Panc1 (cell line): ENCODE measurements at places on chromosomes 3 and 15.

DNA sequence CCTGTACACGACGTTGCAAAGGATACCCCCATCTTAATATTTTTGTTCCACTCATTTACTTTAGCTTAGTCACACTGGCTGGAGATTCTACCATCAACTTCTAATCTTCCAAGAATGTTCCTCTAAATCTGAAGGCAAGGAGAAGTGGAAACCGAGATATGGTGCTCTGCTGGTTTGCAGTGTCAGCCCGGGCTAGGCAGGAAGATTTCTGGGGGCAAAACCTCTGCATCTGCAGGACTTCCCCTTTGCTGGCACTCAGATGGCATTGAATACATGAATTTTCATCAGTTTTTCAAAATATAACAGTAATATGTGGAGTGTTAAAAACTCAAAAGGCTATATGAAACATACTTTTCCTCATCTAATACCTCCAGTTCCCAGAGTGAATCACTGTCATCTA lies 240.4 kb downstream of the RPLP1 start:
- H3K36me3 ChIP-seq, result no peaks in the 10 kb centered on the region
- H3K4me1 ChIP-seq, result no peaks in the 10 kb centered on the region
- H3K27ac ChIP-seq, result no peak overlapping the region
- H3K4me3 ChIP-seq, result no peak overlapping the region

- no peak for DNase-seq
- no peaks in the 10 kb centered on the region for H3K27me3 ChIP-seq
- H3K4me3 ChIP-seq, result peak overlapping the region; percentile 97
- H3K36me3 ChIP-seq, result peaks cover 55% of the 10 kb centered on the region
- H3K4me1 ChIP-seq, result peaks cover 29% of the 10 kb centered on the region
Measured at GRCh38 chr15:69450968-69451695, 1.5 kb upstream of the RPLP1 start.

DNA sequence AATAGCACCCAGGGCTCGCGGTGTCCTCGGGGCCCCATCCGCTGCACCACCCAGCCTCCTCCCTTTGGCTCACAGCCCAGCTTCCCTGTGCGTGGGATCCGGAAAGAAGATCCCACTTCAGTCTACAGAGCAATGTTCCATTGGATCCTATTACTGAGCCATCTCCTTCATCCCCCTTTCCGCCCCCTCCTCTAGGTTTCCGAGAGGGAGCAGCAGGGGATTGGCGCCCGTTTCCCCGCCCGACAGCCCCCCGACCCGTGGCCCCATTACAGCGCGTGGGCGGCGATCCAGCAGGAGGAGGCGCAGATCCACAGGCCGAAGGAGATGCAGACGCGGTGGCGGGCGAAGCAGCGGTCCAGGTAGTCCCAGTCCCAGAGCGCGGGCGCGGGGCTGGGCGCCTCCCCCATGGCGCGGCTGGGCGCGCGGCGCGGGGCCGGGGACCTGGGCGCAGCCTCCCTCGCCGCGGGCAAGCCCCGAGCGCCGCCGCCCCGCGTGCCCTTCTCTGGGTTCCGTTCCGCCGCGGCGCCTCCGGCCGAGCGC lies 340 bp downstream of the TMEM44 start:
- peak overlapping the region; percentile 93 for H3K27ac ChIP-seq

- no peaks in the 10 kb centered on the region; the same call in 1 of the 2 replicates for H3K27me3 ChIP-seq
- H3K4me1 ChIP-seq, result no peaks in the 10 kb centered on the region
- H3K27ac ChIP-seq, result no peak overlapping the region
- no peak overlapping the region for H3K4me3 ChIP-seq
Measured at GRCh38 chr3:71936681-71937080, 151.7 kb upstream of the PROK2 start.

- no peaks in the 10 kb centered on the region for H3K27me3 ChIP-seq
- no peaks in the 10 kb centered on the region for H3K4me1 ChIP-seq
- H3K27ac ChIP-seq, result no peak overlapping the region
- no peak overlapping the region for H3K4me3 ChIP-seq
Measured at GRCh38 chr3:25904206-25904605, 114.3 kb downstream of the OXSM start.

GRCh38 chr3:177295116-177295515 lies 97.8 kb upstream of the TBL1XR1 start:
- DNase-seq, result no peak
- no peaks in the 10 kb centered on the region for H3K36me3 ChIP-seq
- H3K27me3 ChIP-seq, result no peaks in the 10 kb centered on the region
- H3K4me1 ChIP-seq, result peaks cover 5% of the 10 kb centered on the region

DNA sequence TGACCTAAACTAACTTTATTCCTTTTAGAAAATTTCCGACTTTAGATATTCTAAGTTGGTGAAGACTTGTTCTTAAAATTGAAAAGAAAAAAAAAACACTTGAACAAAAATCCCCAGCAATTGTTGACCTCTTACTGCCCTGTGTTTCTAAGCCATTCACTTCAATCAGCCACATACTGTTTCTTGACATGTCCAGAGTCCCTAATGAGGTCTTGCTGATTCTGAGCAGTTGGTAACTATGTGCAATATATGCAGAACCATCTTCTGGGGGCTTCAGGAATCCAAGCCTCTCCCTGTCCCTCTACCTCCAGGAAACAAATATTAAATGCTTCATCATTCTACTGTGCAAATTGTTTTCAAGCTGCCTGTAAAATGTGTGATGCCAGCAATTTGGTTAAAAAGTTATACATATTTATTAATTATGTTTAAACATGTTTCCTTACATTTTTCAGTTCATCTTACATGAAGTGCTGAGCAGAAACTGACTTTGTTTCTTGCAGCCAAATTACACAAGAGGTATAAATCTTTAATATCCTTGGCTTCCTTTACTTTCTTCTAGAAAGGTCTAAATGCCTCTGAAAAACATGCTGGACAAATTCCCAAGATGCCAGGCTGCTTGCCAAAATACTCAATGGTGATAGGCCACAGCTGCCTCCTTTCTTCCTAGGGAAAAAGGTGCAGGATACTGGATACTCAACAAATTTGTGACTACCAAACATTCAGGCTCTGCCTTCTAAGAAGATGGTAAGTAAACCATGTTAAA lies 19.8 kb upstream of the GYG1 start:
- H3K4me1 ChIP-seq, result no peaks in the 10 kb centered on the region
- H3K4me3 ChIP-seq, result no peak overlapping the region
- no peak overlapping the region for H3K27ac ChIP-seq
- DNase-seq, result no peak

- no peaks in the 10 kb centered on the region for H3K27me3 ChIP-seq
- peaks cover 19% of the 10 kb centered on the region for H3K4me1 ChIP-seq
- H3K27ac ChIP-seq, result no peak overlapping the region
- no peak overlapping the region for H3K4me3 ChIP-seq
Measured at GRCh38 chr3:108137460-108137814, 46.6 kb upstream of the CD47 start.

GRCh38 chr3:102415553-102415952 lies 19.3 kb upstream of the ZPLD1 start:
- no peaks in the 10 kb centered on the region for H3K4me1 ChIP-seq
- no peak for DNase-seq
- H3K4me3 ChIP-seq, result peak overlapping the region; percentile 5; the same call in 1 of the 2 replicates
- no peaks in the 10 kb centered on the region for H3K36me3 ChIP-seq
- no peak overlapping the region for H3K27ac ChIP-seq
